ENCODE measurements at places on chromosomes 7 and 10. TPM values are rescaled to one million over a fixed set of nuclear protein-coding genes. Genes with fewer than 3 reads are reported as not detected.
A peak's percentile ranks its signal among the peaks of the same experiment; 100 is the strongest.

The PRSS1 gene
- total RNA-seq = not detected

The ELFN1 gene
- total RNA-seq = not detected

The NXPH1 gene
- not detected for total RNA-seq

The DGKI gene
- total RNA-seq = 0.12 TPM

The GPR37 gene
- 6.2 TPM for total RNA-seq

The AMZ1 gene
- total RNA-seq = 0.57 TPM

The SLC18A3 gene
- total RNA-seq = not detected

The SFTPA1 gene
- total RNA-seq = not detected

The TMEM196 gene
- not detected for total RNA-seq

The SLC12A9 gene
- 6.2 TPM for total RNA-seq

The GIMAP5 gene
- total RNA-seq = not detected

DNA sequence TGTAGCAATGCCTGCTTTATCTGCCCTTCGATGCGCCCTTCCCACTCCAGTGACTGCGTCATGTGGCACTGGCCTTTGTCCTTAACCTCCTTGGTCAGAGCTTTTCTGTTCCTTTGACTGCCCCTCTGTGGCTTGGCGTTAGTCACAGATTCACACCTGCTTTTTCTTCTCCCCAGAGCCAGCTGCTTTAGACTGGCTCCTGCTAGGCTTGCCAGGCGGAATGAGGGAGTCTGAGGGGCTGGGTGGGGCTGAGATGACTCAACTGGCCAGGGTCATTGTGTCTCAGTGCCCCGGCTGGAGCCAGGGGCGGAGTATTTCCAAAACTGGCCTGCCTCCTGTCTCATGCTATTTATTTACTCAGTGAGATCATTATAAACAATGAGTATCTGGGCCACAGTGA is 194.1 kb downstream of the EMX2 start:
- DNase-seq = peak; percentile 9

DNA sequence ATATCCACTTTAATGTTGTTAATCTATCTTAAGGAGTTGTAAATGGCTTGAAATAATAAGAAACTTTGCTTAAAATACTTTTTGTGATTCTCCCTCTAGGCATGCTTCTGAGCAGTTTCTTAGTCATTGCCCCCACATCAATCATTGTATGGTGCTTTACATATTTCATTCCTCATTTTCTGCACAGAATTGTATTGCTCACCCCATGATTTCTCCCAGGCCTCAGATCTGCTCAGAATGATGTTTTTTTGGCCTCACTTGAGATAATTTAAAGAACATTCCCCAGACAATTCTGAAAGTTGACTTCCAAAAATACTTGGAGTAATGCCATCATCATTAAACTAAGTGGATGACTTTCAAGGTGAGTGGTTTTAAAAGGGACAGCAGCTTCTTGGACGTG is 82.1 kb upstream of the PRPS1L1 start:
- DNase-seq = peak; percentile 50

- peak; percentile 68 for DNase-seq
Observed at GRCh38 chr10:49831352-49832035, 69.4 kb upstream of the OGDHL start.

GRCh38 chr10:9786101-9786500 is 1231.6 kb upstream of the CELF2 start:
- DNase-seq = no peak

- DNase-seq = no peak
Observed at GRCh38 chr7:96718107-96719003, 8.7 kb upstream of the SEM1 start.

DNA sequence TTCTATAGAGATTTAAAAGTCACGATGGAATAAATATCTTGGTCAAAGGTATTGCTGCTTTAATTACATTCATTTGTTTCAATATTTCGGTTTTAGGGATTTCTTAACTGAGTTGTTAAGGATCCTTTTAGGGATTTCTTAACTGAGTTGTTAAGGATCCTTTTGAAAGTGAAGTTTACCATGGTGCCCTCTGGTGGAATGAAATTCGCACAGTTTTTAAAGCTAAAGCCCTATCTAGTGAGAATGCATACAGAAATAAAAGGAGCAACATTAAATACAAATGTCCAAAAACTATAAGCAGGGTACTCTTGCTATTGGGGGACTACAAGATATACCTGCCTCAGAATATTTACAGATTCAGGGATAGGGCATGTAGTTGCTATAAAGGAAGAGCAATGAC is 193.7 kb downstream of the RNLS start:
- peak; percentile 59 for DNase-seq

GRCh38 chr10:132844069-132844809 is 58.3 kb upstream of the NKX6-2 start:
- DNase-seq = no peak

DNA sequence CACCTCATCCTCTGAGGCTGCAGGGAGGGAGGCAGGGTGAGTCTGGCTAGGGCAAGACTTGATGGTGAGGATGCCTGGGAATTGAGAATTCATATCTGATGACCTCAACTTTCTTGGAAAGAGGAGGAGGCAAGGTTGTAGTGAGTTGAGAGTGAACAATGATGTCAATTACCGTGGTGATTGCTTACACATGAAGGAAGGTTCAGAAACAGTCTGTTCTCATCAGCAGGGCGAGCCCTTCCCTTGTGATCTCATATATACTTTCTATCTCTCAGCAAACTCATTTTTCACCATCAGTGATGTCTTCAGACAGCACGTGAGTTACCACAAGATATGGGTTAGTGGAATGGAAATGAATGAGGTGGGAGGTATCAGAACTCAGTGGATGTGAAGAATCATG is 20.1 kb upstream of the COL13A1 start:
- DNase-seq = no peak

- no peak for DNase-seq
Observed at GRCh38 chr7:39084349-39084748, 106.6 kb downstream of the POU6F2 start.
